Smooth muscle cell of the coronary artery (primary cell): ENCODE measurements at places on chromosomes 7 and 10. TPM values are rescaled to one million over a fixed set of nuclear protein-coding genes. Genes with fewer than 3 reads are reported as not detected.

SLC39A12 gene
- not detected in 2 replicates for total RNA-seq

SPDYE1 gene
- not detected in 2 replicates for total RNA-seq

TWNK gene
- total RNA-seq, result 5.0 and 5.9 TPM in 2 replicates

TMEM26 gene
- total RNA-seq, result 0.35 and 0.60 TPM in 2 replicates

UTF1 gene
- total RNA-seq, result not detected in 2 replicates

PPP2R2D gene
- 20.0 and 25.6 TPM in 2 replicates for total RNA-seq

CALCR gene
- total RNA-seq, result not detected in 2 replicates

HABP2 gene
- total RNA-seq, result not detected in 2 replicates

FAM149B1 gene
- 28.4 and 53.4 TPM in 2 replicates for total RNA-seq

FAS gene
- 60.1 and 108 TPM in 2 replicates for total RNA-seq

GATA3 gene
- 0.08 TPM in 1 of 2 replicates, not detected in the other for total RNA-seq

ZNF804B gene
- not detected in 2 replicates for total RNA-seq

TMEM184A gene
- 0.53 TPM in 1 of 2 replicates, not detected in the other for total RNA-seq

TRIL gene
- total RNA-seq, result 0.45 and 1.1 TPM in 2 replicates

PRRT4 gene
- not detected in 2 replicates for total RNA-seq

TMEM178B gene
- 0.08 and 0.12 TPM in 2 replicates for total RNA-seq

DNAH11 gene
- total RNA-seq, result 0.30 and 0.59 TPM in 2 replicates

TMEM213 gene
- not detected in 2 replicates for total RNA-seq

NME8 gene
- not detected in 2 replicates for total RNA-seq

NUTM2D gene
- total RNA-seq, result 0.82 and 1.4 TPM in 2 replicates

SNX10 gene
- 1.3 TPM in 1 of 2 replicates, not detected in the other for total RNA-seq

NPFFR1 gene
- not detected in 2 replicates for total RNA-seq

C7orf25 gene
- 3.8 and 5.5 TPM in 2 replicates for total RNA-seq

SSC4D gene
- 0.68 TPM in 1 of 2 replicates, not detected in the other for total RNA-seq

VAX1 gene
- not detected in 2 replicates for total RNA-seq

PNLIPRP2 gene
- total RNA-seq, result not detected in 2 replicates

CTAGE6 gene
- total RNA-seq, result 0.12 and 0.23 TPM in 2 replicates

GPR26 gene
- not detected in 2 replicates for total RNA-seq

ASB13 gene
- 9.7 and 13.3 TPM in 2 replicates for total RNA-seq

UCMA gene
- total RNA-seq, result not detected in 2 replicates

GRID2IP gene
- not detected in 2 replicates for total RNA-seq

ADGRA1 gene
- not detected in 2 replicates for total RNA-seq

CTAGE15 gene
- not detected in 2 replicates for total RNA-seq

GPR15LG gene
- total RNA-seq, result not detected in 2 replicates

FKBP9 gene
- 252 and 474 TPM in 2 replicates for total RNA-seq

CCDC172 gene
- total RNA-seq, result not detected in 2 replicates

LRRC18 gene
- not detected in 2 replicates for total RNA-seq

NEUROD6 gene
- total RNA-seq, result not detected in 2 replicates

SEMA3E gene
- total RNA-seq, result 1.1 TPM in 1 of 2 replicates, not detected in the other

PHKG1 gene
- 0.98 and 7.5 TPM in 2 replicates for total RNA-seq

ZNF777 gene
- 2.7 and 3.5 TPM in 2 replicates for total RNA-seq

SORCS3 gene
- total RNA-seq, result not detected in 2 replicates

PCLO gene
- total RNA-seq, result under 0.01 TPM in 1 of 2 replicates, not detected in the other

SLC13A1 gene
- total RNA-seq, result not detected in 2 replicates

PIP gene
- not detected in 2 replicates for total RNA-seq

HTR5A gene
- total RNA-seq, result not detected in 2 replicates

EN2 gene
- under 0.01 TPM in 1 of 2 replicates, not detected in the other for total RNA-seq

GDF10 gene
- total RNA-seq, result 1.1 TPM in 1 of 2 replicates, not detected in the other

USP54 gene
- 3.4 and 5.3 TPM in 2 replicates for total RNA-seq

FAM180A gene
- total RNA-seq, result 7.2 and 16.3 TPM in 2 replicates

SYT15 gene
- total RNA-seq, result 0.08 and 0.59 TPM in 2 replicates

ELMO1 gene
- total RNA-seq, result 0.15 and 3.2 TPM in 2 replicates

SCRN1 gene
- total RNA-seq, result 24.3 and 38.0 TPM in 2 replicates

LIPF gene
- not detected in 2 replicates for total RNA-seq

WDR86 gene
- 0.08 and 1.1 TPM in 2 replicates for total RNA-seq
